ENCODE measurements at places on chromosomes 11 and 22. TPM values are rescaled to one million over a fixed set of nuclear protein-coding genes. Genes with fewer than 3 reads are reported as not detected.

DNA sequence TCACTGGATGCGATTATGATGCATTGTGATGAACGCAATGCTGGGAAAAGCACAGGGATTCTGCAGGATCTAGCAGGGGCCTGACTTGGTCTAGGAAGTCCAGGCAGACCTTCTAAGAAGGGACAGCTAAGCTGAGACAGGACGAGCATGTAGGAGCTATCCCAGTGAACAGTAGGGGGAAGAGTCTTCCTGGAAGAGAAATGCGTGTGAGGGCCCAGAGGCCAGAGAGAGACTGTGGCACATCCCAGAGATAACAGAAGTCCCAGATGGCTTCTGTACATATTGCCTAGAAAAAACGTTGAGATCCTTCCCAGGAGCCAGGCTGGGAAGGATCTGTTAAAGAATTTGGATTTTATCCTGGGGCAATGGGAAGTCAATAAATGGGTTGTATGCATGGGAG lies 24.6 kb downstream of the RCN1 start:
- no peaks in the 10 kb centered on the region for H3K27me3 ChIP-seq
- H3K4me3 ChIP-seq, result no peak overlapping the region
- no peak overlapping the region for H3K27ac ChIP-seq

DNA sequence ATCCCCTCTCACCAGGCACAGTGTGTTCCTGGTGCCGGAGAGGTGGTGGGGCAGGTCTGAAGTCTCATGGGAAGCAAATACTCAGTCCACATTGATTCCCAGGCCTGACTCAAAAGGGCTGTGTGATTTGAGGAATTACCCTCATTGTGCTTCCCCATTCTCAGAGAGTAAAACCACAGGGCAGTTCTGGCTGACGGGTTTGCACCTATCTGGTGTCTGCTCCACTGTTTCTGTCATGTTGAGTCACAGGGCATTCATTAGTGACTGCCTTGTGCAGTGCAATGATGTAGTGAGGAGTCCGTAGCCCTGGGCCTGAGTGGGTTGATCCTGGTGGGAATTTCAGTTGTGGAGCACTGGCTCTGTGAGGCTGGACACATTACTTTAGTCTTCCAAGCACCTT lies 85.2 kb upstream of the ARHGAP20 start:
- H3K4me3 ChIP-seq, result no peak overlapping the region
- no peaks in the 10 kb centered on the region for H3K4me1 ChIP-seq
- no peaks in the 10 kb centered on the region for H3K36me3 ChIP-seq
- no peak overlapping the region for H3K27ac ChIP-seq

DNA sequence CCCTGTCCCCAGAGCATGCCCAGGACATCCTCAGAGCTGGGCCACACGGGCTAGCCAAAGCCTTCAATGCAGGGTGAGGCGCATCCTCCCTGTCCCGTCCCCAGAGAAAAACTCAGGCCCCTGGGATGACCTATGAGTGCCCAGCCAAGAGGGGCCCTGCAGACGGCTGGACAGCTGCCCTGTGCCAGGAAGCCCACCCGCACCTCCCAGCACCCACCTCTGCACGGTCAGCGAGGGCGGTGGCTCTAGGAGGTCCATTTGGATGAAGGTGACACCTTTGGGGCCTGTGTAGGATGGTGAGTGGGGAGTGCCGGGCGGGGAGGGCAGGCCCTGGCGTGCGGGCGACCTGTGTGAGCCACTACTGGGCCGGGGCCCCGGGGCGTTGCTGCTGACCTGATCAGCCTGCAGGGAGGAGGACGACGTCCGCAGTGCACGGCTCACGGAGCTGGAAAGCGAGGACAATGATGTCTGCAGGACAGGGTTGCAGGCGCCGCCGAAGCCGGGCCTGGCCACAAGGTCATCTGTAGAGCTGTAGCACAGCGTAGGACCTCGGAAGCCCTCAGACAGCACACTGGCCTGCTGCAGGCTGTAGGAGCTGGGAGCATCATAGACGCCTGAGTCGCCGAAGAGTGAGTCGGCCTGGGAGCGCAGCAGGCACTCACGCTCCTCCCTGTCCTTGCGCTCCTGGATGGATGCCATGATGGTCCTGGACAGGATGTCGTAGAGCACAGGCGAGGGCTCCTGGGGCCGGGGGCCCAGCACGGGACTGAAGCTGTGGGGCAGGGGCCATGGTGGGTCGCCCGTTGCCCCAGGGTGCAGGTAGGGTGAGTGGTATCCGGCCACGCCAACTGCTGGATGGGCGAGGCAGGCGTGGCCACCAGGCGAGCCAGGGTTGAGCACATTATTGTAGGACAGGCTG lies 180.5 kb downstream of the IGLL1 start:
- H3K27me3 ChIP-seq, result no peaks in the 10 kb centered on the region
- no peaks in the 10 kb centered on the region for H3K36me3 ChIP-seq
- H3K4me1 ChIP-seq, result peaks cover 5% of the 10 kb centered on the region
- no peak overlapping the region for H3K27ac ChIP-seq

GRCh38 chr11:86663761-86664160 lies 8.7 kb downstream of the ME3 start:
- H3K27ac ChIP-seq, result no peak overlapping the region
- H3K4me1 ChIP-seq, result no peaks in the 10 kb centered on the region
- no peaks in the 10 kb centered on the region for H3K27me3 ChIP-seq

DNA sequence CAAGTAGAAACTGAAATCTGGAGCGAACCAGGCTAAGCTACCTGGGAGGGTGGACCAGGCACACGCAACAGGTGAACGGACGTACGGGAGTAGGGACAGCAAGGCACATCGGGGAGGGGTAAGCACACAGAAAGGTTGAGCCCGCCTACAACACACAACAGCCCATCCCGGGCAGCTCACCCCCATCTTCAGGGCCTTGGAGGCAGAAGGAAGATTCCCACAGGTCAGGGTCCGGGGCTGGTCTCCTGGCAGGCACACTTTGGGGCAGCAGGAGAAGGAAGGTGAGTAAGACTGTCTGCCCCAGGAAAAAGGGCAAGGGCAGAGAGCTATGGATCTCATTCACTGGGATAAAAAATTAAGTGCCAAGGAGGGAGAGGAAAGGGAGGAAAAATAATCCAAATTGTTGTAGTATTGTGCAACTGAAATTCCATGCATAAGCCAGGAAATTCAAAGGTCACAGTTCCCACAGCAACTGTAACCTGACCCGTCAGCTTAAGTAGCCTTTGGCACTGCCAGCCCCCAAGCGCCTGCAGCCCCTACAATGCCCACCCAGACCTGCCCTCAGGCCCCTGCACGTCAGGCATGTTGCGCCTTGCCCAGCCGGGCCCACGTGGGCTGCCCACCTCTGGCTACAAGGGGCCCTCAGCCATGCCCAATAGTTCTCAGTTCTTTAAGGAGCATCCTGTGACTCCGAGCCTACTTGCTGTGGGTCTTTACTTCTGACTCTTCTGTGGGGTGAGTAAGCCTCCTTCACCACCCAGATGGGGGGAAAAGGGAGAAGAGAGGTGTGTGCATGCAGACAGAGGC lies 51.8 kb downstream of the MICAL3 start:
- H3K27me3 ChIP-seq, result no peaks in the 10 kb centered on the region
- H3K4me1 ChIP-seq, result peaks cover 10% of the 10 kb centered on the region
- peak overlapping the region; percentile 23 for H3K27ac ChIP-seq
- H3K4me3 ChIP-seq, result no peak overlapping the region
- peak; percentile 71 for DNase-seq
- H3K36me3 ChIP-seq, result no peaks in the 10 kb centered on the region

GRCh38 chr11:66283461-66284105 lies 5.4 kb downstream of the YIF1A start:
- H3K4me1 ChIP-seq, result peaks cover 20% of the 10 kb centered on the region
- no peak overlapping the region for H3K4me3 ChIP-seq
- H3K36me3 ChIP-seq, result peaks cover 19% of the 10 kb centered on the region
- DNase-seq, result peak; percentile 50
- no peak overlapping the region for H3K27ac ChIP-seq

GRCh38 chr11:72718101-72718501 lies 34.1 kb downstream of the ARAP1 start:
- H3K4me3 ChIP-seq, result no peak overlapping the region
- DNase-seq, result no peak
- peaks cover 64% of the 10 kb centered on the region for H3K4me1 ChIP-seq

- peaks cover 3% of the 10 kb centered on the region for H3K4me1 ChIP-seq
- H3K27ac ChIP-seq, result no peak overlapping the region
- no peak overlapping the region for H3K4me3 ChIP-seq
- no peak for DNase-seq
Measured at GRCh38 chr22:43300891-43301676, 42.1 kb downstream of the SCUBE1 start.

DNA sequence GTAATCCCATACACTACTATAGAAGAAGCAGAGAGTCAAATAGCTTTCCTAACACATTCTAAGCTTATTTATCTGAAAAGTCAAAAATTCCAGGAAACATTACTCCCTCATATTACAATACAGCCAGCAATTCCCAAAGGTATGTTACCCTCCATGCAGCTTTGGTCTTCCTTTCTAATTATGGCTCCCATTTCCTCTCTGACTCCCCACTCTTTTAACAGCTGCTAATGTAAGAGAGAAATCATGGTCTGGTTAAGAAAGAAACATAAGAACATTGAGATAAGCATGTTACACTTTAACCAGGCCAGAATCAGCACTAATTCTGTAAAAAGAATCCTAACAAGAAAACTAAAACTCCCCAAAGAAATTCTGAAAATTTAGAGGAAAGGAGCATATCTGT lies 6.8 kb downstream of the PPP2R1B start:
- H3K36me3 ChIP-seq, result peaks cover 53% of the 10 kb centered on the region
- DNase-seq, result no peak

GRCh38 chr11:122789907-122790306 lies 48.4 kb upstream of the CRTAM start:
- no peaks in the 10 kb centered on the region for H3K4me1 ChIP-seq
- DNase-seq, result no peak
- H3K27me3 ChIP-seq, result no peaks in the 10 kb centered on the region
- no peak overlapping the region for H3K4me3 ChIP-seq
- no peaks in the 10 kb centered on the region for H3K36me3 ChIP-seq

DNA sequence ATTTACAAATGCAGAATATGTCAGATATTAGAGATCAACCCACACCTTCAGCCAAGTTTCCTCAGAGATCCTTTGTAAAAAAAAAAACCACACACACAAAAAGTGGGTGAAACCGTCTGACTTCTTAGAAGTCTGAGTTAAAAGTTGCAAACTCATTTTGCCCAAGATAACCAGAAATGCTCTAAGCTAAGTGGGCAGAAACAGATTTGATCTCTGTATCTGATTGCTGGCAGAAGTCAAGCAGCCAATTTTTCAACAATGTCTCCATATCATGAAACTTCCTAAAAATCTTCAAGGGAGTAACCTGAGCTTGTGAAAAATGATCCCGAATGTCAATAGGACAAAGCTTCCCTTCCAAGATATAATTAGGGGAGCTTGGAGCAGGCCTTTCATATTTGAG lies 28.6 kb upstream of the ATXN10 start:
- H3K27ac ChIP-seq, result no peak overlapping the region
- no peak for DNase-seq
- no peak overlapping the region for H3K4me3 ChIP-seq
- no peaks in the 10 kb centered on the region for H3K36me3 ChIP-seq

- H3K27ac ChIP-seq, result no peak overlapping the region
- peaks cover 98% of the 10 kb centered on the region for H3K4me1 ChIP-seq
- no peak overlapping the region for H3K4me3 ChIP-seq
- DNase-seq, result no peak
- peaks cover 33% of the 10 kb centered on the region for H3K36me3 ChIP-seq
Measured at GRCh38 chr11:114130115-114130576, 70.6 kb downstream of the ZBTB16 start.

GRCh38 chr22:45006111-45006963 lies 3.5 kb downstream of the PHF21B start:
- H3K36me3 ChIP-seq, result no peaks in the 10 kb centered on the region
- H3K4me3 ChIP-seq, result peak overlapping the region; percentile 53
- DNase-seq, result no peak
- H3K27me3 ChIP-seq, result peaks cover 40% of the 10 kb centered on the region
- no peak overlapping the region for H3K27ac ChIP-seq
- peaks cover 28% of the 10 kb centered on the region for H3K4me1 ChIP-seq

DNA sequence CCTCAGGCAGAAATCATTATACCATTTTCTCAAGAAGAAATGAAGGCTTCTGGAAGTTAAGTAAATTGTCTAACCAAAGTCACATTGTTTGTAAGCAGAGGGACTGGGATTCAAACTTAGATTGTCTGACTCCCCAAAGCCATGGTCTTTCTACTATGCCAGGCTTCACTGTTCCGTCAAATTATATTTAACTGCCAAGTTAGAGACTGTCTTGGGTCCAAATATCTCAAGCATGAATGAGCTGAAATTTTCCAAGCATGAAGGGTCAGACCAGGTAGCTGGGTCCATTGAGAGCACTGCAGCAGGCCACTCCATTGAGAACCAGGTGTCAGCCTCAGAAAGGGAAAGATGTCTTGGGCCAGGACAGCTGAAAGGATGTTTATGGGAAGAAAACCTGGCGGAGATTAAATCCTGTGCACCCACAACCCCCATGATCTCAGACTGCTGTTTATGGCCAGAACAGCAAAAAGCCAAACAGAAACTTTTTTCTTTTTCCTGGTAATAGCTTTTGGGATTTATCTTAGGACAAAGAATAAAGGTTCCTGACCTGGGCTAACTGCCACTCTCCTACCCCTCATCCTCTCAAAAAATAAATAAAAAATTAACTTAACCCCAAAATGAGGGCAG lies 612.3 kb downstream of the INSC start:
- no peak for DNase-seq
- H3K36me3 ChIP-seq, result no peaks in the 10 kb centered on the region
- H3K4me1 ChIP-seq, result peaks cover 4% of the 10 kb centered on the region
- H3K27ac ChIP-seq, result no peak overlapping the region

C11orf24 gene
- 13.9 TPM for total RNA-seq

IRAG1 gene
- total RNA-seq, result 2.4 TPM

RAG2 gene
- total RNA-seq, result not detected

KCNQ1 gene
- 28.4 TPM for total RNA-seq

TENM4 gene
- total RNA-seq, result 1.5 TPM

MS4A2 gene
- total RNA-seq, result 1.3 TPM

ARHGEF12 gene
- total RNA-seq, result 99.5 TPM

SBF2 gene
- 52.4 TPM for total RNA-seq
